ENCODE measurements at places on chromosomes 7 and 10. TPM values are rescaled to one million over a fixed set of nuclear protein-coding genes. Genes with fewer than 3 reads are reported as not detected.

Gene POM121L12
- total RNA-seq, result not detected

DNA sequence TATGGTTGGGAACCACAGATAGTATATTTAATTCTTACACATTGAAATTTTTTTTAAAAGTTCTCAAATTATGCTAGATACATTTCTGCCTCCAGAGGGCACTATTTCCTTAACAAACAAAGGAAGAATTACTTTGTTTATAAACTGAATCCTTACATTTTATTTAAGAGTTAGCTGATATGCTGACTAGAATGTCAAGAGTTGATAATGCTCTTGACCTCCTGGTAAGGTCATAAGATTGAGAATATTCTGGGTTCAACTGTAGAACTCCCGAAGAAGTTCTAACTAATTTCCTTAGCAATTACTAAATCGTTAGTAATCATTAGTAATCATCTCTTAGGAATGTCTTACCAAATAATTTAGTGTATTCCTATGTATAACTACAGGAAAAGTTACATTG lies 95.3 kb upstream of the CYP26C1 start:
- no peak for DNase-seq

Gene JCAD
- 0.91 TPM for total RNA-seq

Gene GPC2
- 0.57 TPM for total RNA-seq

- no peak for DNase-seq
These were observed 144.5 kb downstream of the FRMD4A start for GRCh38 chr10:14186245-14186644.

Gene PRSS1
- not detected for total RNA-seq

Gene ACBD5
- 12.5 TPM for total RNA-seq

Gene HHEX
- total RNA-seq, result 1.6 TPM

DNA sequence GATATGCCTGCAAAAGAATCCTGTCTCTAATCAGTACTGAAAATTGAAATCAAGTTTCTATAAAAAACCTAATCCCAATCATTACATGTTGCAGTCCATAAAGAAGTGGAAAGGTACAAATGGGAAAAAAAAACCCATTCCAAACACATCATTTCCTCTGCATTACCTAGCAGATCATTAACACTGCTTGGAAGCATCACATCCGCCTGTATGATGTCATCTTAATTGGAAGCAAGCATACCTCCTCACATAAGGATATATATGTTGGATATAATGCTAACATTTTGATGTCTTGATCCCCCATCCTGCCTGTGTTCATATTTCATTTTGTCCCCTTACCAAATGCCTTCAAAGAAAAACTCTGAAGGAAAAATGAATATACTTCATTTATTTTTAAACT lies 241.3 kb upstream of the AOAH start:
- DNase-seq, result no peak

Gene RSU1
- total RNA-seq, result 54.0 TPM

- DNase-seq, result no peak
These were observed 563.2 kb downstream of the GALNT17 start for GRCh38 chr7:71695186-71695585.

- DNase-seq, result no peak
These were observed 376.0 kb downstream of the CTNNA3 start for GRCh38 chr10:67319976-67320375.

Gene FKBP6
- not detected for total RNA-seq

Gene BMS1
- 11.5 TPM for total RNA-seq

- no peak for DNase-seq
These were observed 52.1 kb downstream of the TRRAP start for GRCh38 chr7:98930464-98930863.

DNA sequence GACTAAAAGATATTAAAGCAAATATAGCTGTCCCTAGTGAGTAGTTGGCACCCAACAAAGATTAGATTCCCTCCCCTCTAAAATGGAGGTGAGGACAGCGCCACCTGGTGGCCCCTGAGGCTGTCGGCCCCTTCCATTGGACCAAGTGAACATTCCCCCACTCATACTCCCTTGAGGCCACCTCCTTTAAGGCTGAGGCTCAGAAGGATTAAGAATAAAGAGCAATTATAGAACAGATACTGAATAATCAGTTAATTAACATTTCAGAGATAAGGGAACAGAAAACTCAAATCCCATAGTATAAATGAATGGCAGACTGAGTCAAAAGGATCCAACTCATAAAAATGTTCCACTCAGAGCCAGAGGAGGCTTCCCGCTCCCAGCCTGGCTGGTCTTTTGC lies 130.4 kb upstream of the GHITM start:
- DNase-seq, result no peak

Gene SLC16A12
- total RNA-seq, result 0.18 TPM

Gene SP8
- not detected for total RNA-seq

Gene MINPP1
- total RNA-seq, result 2.3 TPM

Gene SPDYE11
- not detected for total RNA-seq

- DNase-seq, result no peak
These were observed 61.0 kb upstream of the SFMBT2 start for GRCh38 chr10:7471720-7472367.

DNA sequence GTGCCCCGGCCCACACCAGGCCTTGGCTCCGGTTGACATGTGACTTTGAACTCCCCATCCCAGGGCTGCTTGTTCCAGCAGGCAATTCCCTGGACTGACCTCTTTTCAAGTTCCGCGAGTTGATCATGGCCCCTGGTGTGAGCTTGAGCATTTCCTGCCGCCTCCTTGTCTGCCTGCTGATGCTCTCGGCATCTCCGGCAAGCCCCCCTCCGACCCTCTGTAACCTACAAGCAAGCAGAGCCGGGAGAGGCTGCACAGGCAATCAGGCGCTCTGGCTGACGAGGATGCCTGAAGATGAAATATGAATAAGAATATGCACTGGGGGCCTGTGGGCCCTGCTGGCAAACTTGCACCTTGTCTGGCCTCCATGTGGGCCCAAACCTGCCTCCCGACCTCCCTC lies 304.9 kb upstream of the MKI67 start:
- DNase-seq, result no peak

DNA sequence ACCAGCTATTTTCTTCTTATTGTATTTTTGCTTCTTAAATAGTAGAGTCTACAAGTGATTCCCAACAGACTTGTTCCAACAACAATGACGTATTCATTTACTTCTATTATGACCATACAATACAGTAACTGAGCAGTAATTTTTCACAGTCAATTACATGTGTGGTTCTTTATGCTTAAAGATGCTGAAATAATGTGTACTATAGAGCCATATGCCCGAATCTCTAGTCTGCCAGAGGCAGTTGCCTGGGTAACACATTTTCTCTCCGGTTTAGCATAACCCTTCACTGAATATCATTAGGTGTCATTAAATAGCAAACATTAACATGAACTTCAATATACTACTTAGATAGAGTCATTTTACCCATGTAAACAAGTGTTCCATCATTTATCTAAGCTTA lies 75.0 kb downstream of the SLC25A13 start:
- DNase-seq, result no peak

DNA sequence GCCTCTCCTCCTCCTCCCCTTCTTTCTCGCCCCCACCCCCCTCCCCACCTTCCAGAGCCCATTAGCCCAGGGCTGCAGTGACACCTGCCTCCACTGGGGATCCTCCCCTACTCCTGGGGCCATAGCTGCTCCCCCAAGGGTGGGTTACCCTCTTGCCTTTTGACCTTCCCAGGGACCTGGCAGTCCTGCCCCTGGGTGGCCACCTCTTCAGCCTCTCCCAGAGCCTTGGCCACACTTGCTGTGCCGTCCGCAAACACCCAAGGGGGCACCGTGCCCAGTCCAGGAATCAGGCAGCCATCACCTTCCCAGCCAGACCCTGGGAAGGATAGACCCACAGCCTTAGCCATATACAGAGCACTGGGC lies 19.8 kb upstream of the CLDN4 start:
- no peak for DNase-seq

Gene SLC18A3
- not detected for total RNA-seq

GRCh38 chr7:31724696-31725095 lies 37.7 kb downstream of the PPP1R17 start:
- no peak for DNase-seq

Gene CHCHD2
- 475 TPM for total RNA-seq

DNA sequence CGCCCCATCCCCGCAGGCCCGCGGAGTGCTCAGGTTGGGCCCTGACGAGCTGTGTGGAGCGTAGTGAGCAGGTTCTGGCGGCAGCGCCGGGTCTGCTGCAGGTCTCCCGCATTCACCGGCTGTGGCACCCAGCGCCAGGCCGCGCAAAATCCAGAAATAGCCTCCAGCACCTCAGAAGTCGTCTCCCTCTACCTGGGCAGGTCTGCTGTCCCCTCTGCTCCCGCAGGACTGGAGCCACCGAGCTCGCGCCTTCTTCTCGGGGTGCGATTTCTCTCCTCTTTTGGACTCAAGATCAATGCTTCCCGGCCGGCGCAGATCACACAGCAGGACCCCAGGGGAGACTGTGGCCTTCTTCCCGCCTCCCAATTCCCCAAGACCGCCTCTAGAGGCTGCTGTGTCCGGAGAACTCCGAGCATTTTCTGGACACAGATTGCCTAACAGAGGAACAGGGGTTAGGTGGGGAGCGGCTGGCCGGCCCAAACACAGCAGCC lies 8.4 kb downstream of the TLX1 start:
- no peak for DNase-seq

Gene TMEM184A
- 138 TPM for total RNA-seq

DNA sequence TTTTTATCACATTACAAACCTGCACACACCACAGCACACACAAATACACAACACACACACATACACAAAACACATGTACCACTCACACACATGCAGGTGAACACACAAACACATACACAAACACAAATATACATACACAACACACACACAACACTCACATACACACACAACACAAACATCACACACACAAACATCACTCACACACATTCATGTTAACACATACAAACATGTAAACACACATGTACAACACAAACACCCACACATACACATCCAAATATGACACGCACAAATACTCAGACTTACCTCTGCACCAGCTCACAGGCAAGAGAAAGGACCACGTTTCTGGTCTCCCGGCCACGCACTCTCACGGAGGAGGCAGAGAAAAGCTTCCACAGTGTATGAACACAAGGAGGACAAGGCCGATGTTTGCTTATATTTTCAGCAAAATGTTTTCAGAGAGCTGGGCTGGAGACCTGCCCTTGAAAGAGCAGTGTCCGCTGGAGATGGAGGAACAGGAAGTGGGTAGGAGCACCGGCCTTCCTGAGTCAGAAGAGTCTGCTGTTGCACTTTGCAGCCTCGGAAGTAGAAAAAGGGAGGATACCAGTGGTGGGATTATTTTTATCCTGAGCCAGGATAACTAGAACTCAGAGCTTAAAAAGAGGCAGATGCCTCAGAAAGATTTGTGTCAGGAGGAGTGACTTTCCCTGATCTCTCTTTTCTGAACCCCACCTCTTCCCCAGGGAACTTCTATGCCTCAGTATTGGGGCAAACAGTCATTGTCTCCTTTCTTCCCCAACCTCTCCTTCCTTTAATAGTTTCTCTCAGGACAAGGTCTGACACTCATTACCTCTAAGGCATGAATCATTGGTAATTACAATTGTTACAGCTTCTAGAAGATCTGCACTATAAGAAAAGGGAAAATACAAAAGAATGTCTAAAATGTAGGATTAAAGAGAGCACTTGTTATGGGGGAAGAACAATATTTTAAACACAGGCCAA lies at the start of gene GIMAP6:
GIMAP6 (minus strand) TSS at position 520 of the 999 bp plus-strand sequence. CDS start 2,243 bp downstream, outside the sequence.
- no peak for DNase-seq

Gene NFE2L3
- total RNA-seq, result 5.8 TPM

Gene SLC16A9
- total RNA-seq, result 7.8 TPM

Gene HDAC9
- 1.4 TPM for total RNA-seq

GRCh38 chr10:11186374-11186773 lies 168.7 kb downstream of the CELF2 start:
- no peak for DNase-seq

Gene CTNNA3
- total RNA-seq, result 1.9 TPM

DNA sequence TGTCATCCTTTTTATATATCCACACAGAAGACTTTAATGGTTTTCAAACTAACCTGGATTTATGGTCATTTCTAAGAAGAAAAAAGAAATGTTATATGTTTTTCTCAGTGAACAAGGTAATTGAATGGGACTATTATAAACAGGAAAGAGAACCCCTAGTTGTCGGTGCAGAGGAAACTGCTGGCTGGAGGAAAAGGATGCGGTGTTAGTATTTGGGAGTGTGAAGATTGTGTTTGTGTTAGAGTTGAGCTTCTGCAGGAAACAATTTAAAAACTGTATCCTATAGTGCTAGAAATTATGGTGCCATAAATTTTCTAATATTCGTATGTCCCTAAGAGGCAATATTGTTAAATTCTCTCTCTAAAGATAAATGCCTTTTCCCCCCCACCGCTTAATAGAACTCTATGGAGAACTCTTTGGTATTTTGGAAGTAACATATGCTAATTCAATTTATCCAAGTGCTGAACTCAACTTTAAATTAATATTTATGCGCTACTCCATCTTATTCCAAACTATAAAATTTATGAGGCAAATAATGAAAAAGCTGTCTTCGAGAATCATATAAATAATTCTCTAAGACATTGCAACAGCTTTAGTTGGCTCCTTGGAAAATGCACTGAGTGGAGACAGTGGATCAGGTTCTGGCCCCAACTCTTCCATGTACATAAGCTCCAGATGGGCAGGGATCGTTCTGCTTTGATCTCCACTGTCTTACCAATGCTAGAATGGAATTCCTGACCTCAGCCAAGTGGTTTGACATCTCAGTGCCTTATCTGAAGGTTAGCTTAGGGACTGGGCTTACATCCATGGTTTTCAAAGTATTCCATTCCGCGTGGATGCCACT lies 5.6 kb downstream of the BZW2 start:
- no peak for DNase-seq

- DNase-seq, result no peak
These were observed 68.5 kb downstream of the MICU1 start for GRCh38 chr10:72557362-72557761.

DNA sequence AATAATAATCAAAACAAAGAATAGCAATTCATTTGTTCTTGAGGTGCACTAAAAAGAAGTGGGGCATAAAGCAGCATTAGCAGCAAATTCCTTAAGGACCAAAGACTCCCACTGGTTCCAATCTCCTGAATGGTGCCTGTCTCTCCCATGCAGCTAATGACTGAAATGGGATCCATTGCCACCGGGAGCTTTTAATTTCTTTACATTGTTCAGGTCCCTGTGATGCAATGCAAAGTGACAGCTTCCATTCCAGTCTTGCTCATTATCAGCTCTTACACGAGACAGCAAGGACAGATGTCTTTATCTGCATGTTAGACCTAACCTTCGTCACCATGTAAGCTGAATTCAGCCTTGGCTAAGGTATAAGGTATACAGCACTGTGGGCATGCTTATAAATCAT lies 148.1 kb downstream of the POU6F2 start:
- no peak for DNase-seq

Gene NEBL
- 61.8 TPM for total RNA-seq

Gene WDR91
- 29.0 TPM for total RNA-seq

Gene SFXN3
- 6.5 TPM for total RNA-seq

All from esophagus squamous epithelium (tissue), 5 donors.